Endothelial cell (in vitro differentiated cells): ENCODE measurements at places on chromosomes 5 and 9. TPM values are rescaled to one million over a fixed set of nuclear protein-coding genes. Genes with fewer than 3 reads are reported as not detected.

GRCh38 chr5:133675376-133676154 is 63.2 kb upstream of the FSTL4 start:
- DNase-seq = no peak

The GZMA gene
- 0.62 TPM for total RNA-seq

DNA sequence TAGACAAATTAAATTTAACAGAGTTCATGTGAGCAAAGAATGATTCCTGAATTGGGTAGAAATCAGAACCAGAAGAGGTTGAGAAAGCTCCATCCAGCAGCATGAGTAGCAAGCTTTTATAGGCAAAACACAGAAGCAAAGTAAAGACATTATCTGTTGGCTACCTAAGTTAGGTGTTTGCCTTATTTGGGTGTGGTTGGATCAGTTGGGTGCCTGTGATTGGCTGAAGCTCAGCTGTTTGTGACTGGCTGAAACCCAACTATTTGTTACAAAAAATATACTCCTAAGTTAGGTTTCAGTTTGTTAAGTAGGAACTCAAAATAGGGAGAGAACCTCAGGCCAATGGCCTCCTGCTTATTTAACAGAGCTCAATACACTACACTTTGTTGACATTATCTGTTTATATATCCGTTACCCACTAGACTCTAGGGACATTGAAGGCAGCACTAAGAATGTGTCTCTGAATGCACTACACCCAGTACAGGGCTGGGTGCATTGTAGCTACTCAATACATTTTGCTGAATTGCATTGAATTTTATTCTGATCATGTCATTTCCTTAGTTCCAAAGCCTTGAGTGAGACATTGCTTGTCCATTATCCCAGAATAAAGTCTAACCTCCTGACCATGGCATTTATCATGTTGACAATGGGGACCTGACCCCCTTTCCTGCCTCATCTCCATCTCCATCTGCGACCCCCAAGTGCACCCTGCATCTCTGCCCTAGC is 98.7 kb downstream of the CCDC192 start:
- no peak for DNase-seq

The KYAT1 gene
- 3.3 TPM for total RNA-seq

The LCN9 gene
- total RNA-seq = not detected

The IL5 gene
- total RNA-seq = not detected

DNA sequence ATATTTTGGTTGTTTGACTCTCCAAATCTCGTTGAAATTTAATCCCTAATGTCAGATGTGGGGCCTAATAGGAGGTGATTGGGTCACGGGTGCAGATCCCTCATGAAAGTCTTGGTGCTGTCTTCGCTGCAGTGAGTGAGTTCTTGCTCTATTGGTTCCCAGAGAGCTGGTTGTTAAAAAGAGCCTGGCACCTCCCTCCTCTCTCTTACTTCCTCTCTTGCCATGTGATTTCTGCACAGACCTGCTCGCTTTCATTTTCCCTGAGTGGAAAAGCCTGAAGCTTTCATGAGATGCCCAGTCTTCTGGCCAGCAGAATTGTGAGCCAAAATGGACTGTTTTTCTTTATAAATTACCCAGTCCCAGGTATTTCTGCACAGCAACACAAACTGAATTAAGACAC is 221.6 kb downstream of the MAT2B start:
- no peak for DNase-seq

The MVB12B gene
- 18.8 TPM for total RNA-seq

The NR6A1 gene
- 63.8 TPM for total RNA-seq

DNA sequence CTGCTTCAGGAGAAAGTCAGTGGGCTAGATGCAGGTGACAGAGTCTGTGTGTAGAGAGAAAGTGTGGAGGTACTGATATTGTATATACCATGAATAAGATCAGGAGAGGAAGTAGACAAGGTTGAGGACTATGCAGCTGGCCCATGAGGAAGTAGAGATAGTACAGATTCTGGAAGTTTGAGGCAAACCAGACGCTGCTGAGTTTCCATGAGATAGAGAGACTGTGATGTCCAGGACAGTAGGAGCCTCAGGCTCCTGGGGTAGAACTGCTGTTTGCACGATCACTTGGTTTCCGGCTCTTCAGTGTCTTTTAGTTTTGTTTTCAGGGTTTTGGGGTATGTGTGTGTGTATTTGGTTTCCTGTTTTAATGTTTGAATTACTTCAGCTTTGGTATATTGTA is 13.6 kb downstream of the OTULINL start:
- no peak for DNase-seq

DNA sequence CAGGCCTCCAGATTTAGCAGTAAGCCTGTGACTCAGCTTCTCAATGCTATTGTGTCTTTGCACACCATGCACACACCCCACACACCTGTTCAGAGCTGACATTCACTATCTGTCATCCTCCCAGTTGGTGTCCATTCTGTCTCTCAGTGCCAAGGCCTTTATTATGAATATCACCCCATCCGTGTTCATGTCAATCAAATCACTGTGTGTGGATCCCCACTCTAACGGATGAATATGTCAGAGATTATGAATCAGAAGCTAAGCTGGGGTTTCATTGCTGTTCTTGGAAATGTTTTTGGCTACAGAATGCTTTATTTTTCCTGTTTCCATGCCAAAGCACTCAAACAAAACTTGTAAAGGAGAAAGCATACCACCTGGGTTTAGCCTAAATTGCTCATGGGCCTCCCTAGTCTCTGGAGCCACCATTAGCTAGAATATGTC is 9.4 kb upstream of the MAMDC2 start:
- DNase-seq = no peak

- DNase-seq = no peak
These were observed at the start of gene PTPN3 for GRCh38 chr9:109498195-109499092. TSS of gene PTPN3 (minus strand) at chr9:109498307. CDS start at chr9:109463434, 34,873 bp downstream.

DNA sequence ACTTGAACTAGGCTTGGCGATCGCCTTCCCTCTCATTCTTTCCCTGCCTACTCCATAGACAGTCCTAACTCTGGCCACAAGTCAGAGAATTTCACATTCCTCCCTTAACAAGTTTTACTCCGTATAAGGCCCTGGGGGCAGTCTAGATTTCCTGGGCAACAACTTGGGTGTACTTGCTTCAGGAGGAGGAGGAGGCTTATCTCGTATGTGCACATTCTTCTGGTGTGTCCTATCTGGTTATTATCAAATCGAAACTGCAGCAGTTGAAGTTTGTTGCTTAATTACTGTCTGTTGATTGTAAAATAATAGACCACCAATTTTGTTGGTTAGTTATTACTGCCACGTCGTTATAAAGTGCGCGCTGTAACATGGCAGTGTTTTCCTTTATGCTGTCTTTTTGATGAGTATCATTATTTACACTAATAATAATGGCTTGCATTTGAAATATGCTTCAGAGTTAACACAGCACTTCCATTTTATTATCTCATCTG is 42.0 kb downstream of the PIP5K1B start:
- DNase-seq = no peak

DNA sequence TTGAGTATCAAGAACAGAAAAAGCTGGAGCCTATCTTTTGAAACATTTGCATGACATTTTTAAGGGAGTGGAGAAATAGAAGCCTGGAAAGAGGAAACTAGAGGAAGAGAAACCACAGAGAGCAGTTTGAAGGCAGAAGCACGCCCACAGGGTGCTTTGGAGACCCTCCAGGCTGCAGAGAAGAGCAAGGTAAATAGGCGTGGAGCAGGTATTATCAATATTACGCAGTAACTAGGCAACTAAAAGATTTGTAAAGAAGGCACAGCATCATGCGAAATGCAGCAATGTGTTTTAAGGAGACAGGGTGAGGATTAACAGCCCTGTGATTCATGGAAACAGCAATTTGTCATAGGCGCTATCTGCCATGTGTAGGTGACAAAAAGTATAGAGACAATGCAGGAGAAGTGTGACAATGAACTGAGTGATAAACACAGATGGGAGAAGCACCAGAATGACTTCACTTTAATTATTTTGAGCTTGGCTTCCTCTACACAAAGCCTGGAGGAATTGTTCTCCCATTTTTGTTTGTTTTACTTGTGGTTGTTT is 281.2 kb downstream of the BRINP1 start:
- no peak for DNase-seq

The TEX48 gene
- not detected for total RNA-seq

The C9 gene
- not detected for total RNA-seq

GRCh38 chr5:142826741-142827492 is 56.7 kb downstream of the ARHGAP26 start:
- DNase-seq = no peak

DNA sequence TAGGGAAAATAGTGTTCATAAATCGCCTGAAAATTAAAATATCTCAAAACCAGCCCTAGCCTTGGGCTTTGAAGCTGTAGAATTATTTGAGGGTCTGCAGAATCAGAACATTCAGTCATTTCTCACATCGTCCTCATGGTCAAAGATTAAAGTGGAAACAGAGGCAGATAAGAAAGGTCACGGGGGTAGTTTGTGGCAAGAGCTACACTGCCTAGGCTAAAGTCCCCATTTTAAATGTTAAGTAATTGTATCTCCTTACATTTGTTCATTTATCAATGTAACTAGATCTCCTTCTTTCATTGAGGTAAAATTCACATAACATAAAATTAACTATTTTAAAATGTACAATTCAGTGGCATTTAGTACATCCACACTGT is 139.2 kb downstream of the TLE1 start:
- DNase-seq = no peak

DNA sequence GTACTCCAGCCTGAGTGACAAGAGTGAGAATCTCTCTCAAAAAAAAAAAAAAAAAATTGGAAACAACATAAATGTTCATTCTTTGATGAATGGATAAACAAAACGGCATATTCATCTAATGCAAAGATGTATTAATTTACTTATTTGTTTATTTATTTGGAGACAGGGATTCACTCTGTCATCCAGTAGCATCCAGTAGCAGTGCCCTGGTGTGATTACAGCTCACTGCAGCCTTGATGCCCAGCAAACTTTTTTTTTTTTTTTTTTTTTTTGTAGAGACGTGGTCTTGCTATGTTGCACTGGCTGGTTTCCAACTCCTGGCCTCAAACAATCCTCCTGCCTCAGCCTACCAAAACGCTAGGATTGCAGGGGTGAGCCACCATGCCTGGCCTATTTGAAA is 24.4 kb downstream of the OR2V2 start:
- no peak for DNase-seq

DNA sequence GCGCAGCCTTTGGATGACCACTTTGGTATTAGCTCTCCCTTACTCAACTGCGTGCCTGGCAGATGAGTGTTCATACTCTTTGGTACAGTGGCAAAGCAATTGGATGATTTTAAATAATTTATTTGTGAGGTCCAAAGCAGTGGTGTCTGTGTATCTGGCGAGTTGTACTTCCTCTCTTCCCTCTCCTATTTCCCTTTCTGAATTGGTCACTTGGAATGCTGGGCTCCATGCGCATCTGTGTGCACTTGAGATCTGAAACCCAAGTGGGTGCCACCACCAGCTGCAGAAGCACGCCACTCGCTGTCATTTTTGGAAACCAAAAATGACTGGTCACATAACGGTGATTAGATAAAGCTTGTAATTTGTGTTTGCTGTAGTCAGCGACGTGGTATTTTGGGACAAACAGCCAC is 386.0 kb upstream of the KLF4 start:
- no peak for DNase-seq

- no peak for DNase-seq
These were observed 584 bp downstream of the USP20 start for GRCh38 chr9:129835860-129836223.

The CCDC192 gene
- total RNA-seq = 0.26 TPM

DNA sequence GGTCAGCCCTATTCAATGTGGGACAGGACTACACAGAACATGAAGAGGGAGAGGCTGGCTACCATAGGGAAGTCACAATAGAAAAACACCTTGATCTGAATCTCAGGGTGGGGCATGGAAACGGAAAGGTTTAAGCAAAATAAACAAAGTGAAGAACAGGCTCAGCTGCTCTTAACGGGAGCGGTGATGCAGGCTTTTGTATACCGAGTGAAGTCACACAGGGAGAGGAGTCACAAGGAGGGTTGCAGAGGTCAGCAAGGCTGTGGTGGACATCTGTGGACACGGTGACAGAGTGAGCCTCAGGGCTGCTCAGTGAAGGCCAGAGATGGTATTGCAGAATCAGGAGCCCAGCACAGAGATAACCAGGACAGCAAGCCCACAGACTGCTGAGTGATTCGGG is 30.6 kb upstream of the SEMA4D start:
- DNase-seq = no peak

DNA sequence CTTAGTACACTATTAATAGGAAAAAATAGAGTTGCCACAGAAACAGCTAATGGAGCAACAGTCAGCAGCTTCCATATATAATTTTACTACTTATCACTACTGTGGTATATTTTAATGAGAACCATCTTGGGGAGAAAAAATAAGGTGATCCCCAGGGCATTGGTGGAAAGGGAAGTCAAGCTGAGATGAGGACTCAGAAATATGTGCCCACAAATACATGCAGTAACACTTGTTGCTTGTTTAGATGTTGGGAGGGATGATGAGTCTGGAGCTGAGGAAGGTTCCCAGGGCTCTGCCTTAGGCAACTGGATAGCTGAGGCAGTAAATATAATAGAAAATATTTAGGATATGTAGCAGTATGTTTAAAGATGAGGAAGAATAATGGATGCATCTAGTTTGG is 280.1 kb upstream of the PDE4D start:
- DNase-seq = no peak

DNA sequence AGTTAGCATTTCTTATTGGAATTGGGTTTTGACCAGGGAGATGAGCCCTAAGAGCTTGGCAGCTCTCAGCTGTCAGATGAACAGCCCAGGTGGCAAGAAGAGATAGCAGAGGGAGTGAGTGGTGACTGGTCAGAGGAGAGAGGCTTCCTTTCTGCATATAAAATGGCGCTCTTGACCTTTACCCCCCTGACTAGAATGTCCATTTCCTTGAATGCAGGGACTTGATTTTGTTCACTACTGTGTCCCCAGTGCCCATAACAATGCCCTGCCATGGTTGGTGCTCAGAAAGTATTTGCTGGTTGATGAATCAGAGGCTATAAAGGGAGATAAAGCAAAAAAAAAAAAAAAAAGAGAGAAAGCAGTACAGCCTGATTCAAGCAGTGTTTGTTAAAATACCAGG is 7.2 kb downstream of the CHMP5 start:
- DNase-seq = no peak

The MEGF10 gene
- total RNA-seq = 5.6 TPM

- no peak for DNase-seq
These were observed 177.2 kb upstream of the GNA14 start for GRCh38 chr9:77825361-77825760.

- no peak for DNase-seq
These were observed 301.7 kb upstream of the SEMA6A start for GRCh38 chr5:116876240-116876840.
